T-helper 2 cell (primary cell): ENCODE measurements at places on chromosomes 1 and 21.

GRCh38 chr1:111290104-111290503 is 547 bp upstream of the CHIA start:
- DNase-seq: no peak

DNA sequence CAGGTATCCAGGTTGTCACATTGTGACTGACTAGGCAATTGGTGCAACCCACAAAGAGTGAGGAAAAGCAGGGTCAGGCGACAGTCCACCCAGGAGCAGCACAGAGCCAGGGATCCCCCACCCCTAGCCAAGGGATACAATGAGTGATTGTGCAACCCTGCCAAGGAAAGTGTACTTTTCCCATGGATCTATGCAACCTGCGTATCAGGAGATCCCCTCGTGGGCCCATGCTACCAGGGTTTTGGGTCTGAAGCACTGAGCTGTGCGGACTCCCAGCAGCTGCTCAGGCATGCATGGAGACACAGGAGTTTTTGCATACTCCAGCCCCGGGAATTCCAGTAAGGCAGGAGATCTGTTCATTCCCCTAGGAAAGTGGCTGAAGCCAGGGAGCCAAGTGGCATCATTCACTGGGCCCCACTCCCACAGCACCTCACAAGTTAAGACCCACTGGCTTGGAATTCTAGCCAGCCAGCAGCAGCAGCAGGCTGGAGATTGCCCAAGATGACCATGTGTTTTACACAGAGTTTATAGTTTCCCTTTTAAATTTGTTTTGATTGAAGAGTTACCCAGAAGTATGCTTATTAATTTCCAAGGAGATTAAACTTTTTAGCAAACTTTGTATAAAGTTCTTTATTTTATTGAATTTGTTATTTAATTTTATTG is 136.0 kb downstream of the LTN1 start:
- no peak for DNase-seq

- no peak for DNase-seq
These were observed 13.9 kb upstream of the KIF14 start for GRCh38 chr1:200634261-200635122.

- no peak for DNase-seq
These were observed 48.7 kb upstream of the LRRC7 start for GRCh38 chr1:69519006-69519405.
